Psoas muscle (tissue), 8 donors: ENCODE measurements at places on chromosomes 13 and 19. TPM values are rescaled to one million over a fixed set of nuclear protein-coding genes. Genes with fewer than 3 reads are reported as not detected.

- peak overlapping the region; percentile 99 for H3K27ac ChIP-seq
- no peaks in the 10 kb centered on the region for H3K36me3 ChIP-seq
- peaks cover 36% of the 10 kb centered on the region for H3K4me1 ChIP-seq
Observed at GRCh38 chr19:12995596-12996405, 526 bp downstream of the NFIX start.

DNA sequence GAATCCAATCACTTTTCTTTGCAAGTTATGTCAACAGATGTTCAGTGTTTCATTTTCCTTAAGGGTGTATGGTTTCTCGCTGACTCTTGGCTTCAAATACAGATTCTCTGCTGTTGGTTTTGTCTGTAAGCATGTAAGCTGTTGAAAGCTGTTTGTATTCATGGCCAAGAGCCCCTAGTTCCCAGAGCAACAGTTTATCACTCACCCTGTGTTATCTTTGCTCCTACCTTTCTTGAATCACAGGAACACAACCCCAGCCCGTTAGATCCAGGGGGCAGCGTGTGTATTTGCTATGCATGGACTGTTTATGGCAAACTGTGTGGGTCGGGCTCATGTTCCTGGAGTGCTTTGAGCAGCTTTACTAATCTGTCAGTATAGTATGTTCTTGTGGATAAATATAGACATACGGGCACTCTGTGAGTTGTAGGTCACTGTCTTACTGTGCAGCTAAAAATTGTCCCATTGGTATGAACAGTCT lies 28.9 kb downstream of the FRY start:
- peak overlapping the region; percentile 86 for H3K27ac ChIP-seq
- H3K4me1 ChIP-seq = peaks cover 54% of the 10 kb centered on the region
- peak; percentile 53 for DNase-seq

GRCh38 chr13:113976711-113977684 lies 3.1 kb upstream of the C13orf46 start:
- H3K27ac ChIP-seq = no peak overlapping the region
- H3K4me1 ChIP-seq = no peaks in the 10 kb centered on the region
- H3K4me3 ChIP-seq = no peak overlapping the region

DNA sequence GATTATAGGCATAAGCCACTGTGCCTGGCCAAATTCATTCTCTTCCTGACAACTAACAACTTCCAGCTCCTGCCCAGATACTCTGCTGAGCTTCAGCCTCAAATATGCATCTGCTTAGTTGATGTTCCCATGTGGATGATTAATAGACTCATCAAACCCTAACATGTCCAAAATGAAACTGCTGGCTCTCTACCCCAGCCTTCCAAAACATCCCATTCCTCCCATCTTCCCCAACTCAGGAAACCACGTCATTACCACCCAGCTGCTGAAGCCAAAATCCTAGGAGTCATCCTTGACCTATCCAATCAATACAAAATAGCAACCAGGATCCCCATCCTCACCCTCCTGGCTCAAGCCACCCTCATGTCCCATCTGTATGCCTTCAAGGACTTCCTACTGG lies 20.9 kb downstream of the POU2F2 start:
- DNase-seq = no peak
- no peaks in the 10 kb centered on the region for H3K4me1 ChIP-seq
- no peak overlapping the region for H3K4me3 ChIP-seq
- H3K27ac ChIP-seq = no peak overlapping the region
- H3K36me3 ChIP-seq = no peaks in the 10 kb centered on the region
- no peaks in the 10 kb centered on the region for H3K27me3 ChIP-seq

DNA sequence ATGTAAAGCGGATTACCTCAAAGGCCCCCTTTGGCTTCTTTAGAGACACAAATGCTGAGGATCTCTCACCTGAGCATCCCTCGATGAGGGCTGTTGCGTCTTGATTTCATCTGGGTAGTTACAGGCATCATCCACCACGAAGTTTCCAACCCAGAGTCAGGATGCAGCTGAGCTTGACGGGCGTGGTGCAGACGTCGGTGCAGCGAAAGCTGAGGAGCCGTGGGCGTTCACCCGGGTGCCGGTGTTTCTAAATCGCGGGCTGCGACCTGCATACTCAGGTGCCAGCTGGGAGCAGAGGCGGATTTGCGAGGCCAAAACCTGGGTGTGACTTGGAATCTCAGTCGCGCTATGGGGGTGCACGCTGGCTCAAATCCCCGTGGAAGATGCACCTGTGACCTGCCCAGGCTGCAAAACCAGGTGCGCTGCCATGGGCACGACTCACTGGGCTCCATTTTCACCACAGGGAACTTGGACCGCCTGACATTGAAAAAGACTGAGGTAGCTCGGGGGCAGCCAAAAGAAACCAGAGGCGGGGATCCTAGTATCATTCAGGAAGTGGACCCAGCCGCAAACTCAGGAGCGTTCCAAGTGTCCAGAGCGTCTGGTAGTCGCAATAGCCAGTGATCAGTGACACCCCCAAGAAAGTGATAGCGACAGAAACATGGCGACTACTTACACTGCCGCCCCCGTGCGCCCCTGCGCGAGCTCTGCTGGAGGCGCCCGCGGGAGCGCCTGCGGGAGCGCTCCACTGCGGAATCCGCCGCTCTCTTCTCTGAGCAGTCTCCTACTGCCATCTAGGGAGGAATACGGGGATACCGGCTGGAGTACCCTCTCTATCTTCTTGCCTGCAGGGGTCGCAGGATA lies 36.4 kb upstream of the IGFL4 start:
- no peaks in the 10 kb centered on the region for H3K4me1 ChIP-seq
- peaks cover 5% of the 10 kb centered on the region for H3K27me3 ChIP-seq
- H3K27ac ChIP-seq = no peak overlapping the region
- DNase-seq = no peak
- no peak overlapping the region for H3K4me3 ChIP-seq
- no peaks in the 10 kb centered on the region for H3K36me3 ChIP-seq

- no peak for DNase-seq
- no peak overlapping the region for H3K27ac ChIP-seq
- no peak overlapping the region for H3K4me3 ChIP-seq
- no peaks in the 10 kb centered on the region for H3K36me3 ChIP-seq
- H3K27me3 ChIP-seq = peaks cover 7% of the 10 kb centered on the region
Observed at GRCh38 chr19:12159773-12160414, 3.0 kb upstream of the ZNF136 start.

PRR36 gene
- polyA plus RNA-seq = not detected

SLC25A41 gene
- polyA plus RNA-seq = 0.43 TPM

DCT gene
- polyA plus RNA-seq = 0.18 TPM
